Stimulated activated CD8-positive, alpha-beta memory T cell treated with anti-CD3 and anti-CD28 coated beads, Interleukin-2, amount 100 ng/mL, for 1 hour (primary cell): ENCODE measurements at places on chromosomes 3 and 15.

DNA sequence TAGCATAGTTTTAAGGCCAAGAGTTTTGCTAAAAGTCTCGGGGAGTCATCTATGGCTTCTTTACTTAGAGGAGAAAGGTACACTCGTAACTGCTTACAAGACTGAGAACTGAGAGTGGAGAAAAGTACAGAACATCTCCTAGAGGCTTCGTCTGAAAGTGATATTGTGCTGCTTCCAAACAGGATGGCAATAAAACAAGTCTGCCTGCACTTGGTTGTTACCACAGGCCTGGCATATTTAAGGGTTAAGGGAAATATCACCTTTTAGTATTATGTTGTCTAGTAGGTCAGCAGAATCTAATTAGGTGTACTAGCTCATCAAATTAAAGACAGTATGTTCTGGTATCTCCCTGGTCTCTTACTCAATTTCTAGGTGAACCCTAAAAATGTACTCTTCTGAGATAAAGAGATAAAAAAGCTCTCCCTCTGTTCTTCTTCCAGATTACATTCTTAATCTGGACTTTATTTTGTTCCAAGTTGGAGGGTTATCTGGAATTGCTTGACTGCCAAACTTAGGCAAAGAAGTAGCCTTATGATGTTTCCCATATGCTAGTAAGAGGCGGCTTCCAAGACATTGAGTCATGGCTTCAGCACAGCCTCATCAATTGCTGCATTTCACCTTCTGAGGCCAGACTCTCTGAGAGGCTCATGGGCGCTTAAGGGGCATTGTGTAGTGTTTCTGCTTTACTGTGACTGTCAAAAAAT is 181.3 kb downstream of the LSAMP start:
- no peak for DNase-seq

GRCh38 chr3:34724916-34725499 is 914.3 kb upstream of the ARPP21 start:
- DNase-seq: no peak

GRCh38 chr3:112463250-112463649 is 36.0 kb downstream of the BTLA start:
- DNase-seq: no peak

DNA sequence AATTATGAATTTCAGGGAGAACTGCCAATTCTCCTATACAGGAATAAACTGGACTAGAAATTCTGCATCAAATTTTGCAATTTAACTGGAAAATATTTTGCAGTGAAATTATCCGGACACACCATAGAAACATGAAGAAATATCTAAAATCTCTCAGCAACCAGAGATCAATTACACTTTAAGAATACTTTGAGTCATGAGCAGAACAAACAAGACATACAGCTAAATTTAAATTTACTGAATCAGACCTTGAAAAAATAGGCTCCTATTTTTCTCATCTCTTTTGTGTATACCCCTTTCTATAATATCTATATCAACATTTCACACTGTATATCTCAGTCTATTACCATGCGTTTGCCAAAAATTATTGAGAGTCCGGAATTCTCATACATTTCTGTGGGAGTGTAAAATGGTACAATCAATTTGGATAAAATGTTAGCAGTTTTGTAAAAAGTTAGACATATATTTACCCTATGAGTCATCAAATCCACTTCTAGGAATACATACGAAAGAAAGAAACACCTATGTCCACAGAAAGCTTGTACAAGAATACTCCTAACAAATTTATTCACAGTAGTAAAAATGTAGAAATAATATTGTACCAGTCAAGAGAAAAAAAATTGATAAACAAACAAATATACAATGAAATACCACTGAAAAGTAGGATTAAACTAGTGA is 593.1 kb upstream of the NECTIN3 start:
- DNase-seq: no peak

DNA sequence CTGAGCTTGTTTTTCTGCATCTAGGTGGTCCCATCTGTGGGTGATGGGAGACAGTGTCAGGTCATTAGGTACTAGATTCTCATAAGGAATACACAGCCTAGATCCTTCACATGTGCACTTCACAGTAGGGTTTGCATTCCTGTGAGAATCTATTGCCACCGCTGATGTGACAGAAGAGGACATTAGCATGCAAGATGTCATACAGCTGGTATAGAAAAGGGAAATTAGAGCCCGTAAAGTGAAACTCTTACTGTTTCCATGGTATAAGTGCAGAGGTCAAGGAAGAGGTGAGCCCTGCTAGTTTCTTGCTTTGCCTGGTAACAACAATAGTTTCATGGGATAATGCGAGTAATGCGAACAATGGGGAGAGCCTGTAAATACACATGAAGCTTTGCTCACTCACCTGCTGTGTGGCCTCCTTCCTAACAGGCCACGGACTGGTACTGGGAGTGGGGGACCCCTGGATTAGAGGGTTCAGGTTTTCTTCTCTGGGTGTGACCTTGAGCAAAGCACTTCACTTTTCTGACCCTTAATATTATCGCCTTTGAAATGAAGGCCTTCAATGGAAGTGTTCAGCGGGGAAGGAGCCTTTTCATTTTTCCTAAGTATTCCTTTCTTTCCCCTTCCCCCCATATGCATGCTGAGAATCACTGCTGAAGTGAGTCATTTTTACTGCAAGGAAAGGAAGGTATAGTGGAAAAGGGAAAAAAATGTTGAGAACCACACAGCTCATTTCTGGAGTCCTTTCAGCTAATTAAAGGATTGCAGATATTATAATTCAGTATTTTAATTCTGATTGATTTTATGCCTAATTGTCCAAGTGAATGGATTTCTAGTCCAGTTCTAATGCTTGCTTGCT is 286.4 kb downstream of the UBE2E2 start:
- DNase-seq: no peak

GRCh38 chr3:152379415-152380042 is 110.8 kb downstream of the MBNL1 start:
- DNase-seq: no peak
